ENCODE measurements at places on chromosomes 6 and 20.

- no peak for DNase-seq
Observed at GRCh38 chr20:57708694-57709673, 831 bp downstream of the PMEPA1 start.

DNA sequence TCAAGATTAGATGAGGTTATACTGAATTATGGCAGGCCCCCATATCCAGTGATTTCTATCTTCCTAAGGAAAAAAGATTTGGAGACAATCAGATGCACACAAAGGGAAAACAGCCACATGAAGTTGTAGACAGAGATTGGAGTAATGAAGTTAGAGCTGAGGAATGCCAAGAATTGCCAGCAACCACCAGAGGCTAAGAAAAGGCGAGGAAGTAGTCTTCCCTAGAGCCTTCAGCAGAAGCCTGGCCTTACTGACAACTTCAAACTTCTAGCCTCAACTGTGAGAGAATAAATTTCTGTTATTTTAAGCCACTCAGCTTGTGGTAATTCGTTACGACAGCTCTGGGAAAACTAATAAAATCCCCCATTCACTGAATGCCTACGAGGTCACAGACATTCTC lies 473.9 kb downstream of the COL12A1 start:
- DNase-seq: peak; percentile 81

DNA sequence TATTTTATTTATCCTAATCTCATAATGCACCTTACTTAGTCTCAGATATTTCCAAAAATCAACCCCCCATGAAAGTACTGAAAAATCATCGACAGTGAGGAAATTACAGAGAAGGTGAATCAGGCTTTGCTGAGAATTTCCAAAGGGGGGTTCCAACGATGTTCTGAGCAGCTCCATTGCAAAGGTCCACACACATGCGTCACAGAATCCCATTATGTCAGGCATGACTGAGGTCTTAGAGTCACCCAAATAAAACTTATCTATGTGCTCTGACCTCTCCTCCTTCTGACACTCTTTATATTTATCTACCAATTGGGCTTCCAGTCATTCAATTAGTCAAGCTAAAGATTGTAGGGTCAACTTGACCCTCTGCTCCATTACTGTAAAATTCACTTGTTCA lies 12.7 kb upstream of the LRRN4 start:
- DNase-seq: no peak

GRCh38 chr20:13219327-13220193 lies 1.5 kb upstream of the ISM1 start:
- no peak for DNase-seq

DNA sequence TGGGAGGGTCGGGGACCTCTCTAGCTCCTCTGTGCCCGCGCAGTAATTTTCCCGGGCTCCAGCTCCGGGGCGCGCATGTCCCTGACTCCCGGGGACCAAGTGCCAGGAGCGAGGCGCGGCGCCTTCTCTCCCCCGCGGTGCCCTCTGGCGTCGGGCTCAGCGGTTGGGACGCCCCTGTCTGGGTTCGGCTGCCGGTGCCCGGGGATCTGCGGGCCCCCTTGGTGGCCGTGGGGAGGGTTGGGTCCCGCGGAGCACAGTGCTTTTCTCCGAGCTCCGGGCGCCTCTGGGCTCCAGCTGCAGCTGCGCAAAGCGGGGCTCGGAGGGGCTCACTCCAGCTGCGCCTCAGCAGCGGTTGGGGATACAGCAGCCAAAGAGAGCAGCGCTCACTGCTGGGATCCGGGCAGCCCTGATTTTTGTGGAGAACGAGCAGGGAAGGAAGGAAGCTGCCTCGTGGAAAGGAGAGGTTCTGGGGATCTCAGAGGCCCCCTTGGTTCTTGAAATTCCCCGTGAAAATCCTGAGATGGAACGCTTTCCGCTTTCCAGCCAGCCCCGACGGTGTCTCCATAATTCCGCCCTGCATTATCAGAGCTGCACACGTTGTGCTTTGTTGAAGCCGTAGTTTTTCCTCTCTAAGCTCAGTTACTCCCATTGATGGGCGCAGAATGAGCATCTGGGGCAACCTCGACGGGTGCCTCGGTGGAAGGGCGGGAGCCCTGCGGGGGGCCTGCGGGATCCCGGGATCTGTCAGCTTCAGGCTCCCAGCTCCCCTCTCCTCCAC lies 861 bp downstream of the PPP1R14C start:
- no peak for DNase-seq

DNA sequence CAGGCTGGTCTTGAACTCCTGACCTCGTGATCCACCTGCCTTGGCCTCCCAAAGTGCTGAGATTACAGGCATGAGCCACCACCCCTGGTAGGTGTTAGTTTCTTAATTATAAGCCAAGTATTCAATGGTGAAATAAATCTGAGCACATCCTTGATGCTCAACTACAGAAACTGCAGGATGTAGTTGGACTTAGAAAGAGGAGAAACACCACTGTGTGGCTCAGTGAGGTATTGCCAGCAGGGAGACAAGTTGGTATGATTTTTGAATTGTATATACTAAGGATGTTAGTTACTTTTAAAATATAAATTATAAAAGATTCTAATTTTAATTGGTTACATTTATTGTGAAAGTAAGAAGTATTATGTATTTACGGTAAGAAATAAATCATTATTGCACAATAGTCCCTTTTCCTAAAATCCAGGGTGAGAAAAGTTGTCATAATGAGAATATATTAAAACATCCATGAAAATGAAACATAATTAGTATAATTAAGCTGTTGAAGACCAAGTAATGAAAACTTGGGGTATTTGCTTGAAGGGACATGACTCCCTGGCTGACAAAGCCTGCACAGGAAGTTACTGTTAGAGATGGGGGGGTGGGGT lies 17.6 kb downstream of the SLC18B1 start:
- peak; percentile 10 for DNase-seq

GRCh38 chr6:165962366-165962765 lies 205.3 kb downstream of the TBXT start:
- DNase-seq: no peak

- DNase-seq: no peak
Observed at GRCh38 chr20:58228103-58228483, 360 bp downstream of the ANKRD60 start.

- no peak for DNase-seq
Observed at GRCh38 chr6:63975699-63976098, 340.1 kb downstream of the PHF3 start.

DNA sequence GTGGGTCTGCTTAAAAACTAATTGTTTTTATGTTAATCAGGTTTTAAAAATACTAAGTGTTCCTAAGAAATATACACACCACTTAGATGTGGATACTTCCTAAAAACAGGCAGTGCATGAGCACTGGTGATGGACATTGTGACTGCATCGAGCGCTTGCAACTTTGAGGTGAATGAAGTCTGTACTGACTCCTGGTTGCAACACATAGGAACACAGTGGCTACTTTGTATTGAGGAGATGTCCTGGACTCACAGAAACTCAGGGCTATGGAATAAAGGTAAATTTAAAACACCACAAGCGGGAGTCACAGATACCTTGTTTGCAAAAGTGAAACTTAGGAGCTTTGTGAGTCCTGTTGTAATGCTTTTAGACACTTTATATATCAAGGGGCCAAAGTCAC lies 55.6 kb upstream of the POLR1H start:
- no peak for DNase-seq

- DNase-seq: no peak
Observed at GRCh38 chr20:56715902-56716519, 86.9 kb downstream of the TFAP2C start.

DNA sequence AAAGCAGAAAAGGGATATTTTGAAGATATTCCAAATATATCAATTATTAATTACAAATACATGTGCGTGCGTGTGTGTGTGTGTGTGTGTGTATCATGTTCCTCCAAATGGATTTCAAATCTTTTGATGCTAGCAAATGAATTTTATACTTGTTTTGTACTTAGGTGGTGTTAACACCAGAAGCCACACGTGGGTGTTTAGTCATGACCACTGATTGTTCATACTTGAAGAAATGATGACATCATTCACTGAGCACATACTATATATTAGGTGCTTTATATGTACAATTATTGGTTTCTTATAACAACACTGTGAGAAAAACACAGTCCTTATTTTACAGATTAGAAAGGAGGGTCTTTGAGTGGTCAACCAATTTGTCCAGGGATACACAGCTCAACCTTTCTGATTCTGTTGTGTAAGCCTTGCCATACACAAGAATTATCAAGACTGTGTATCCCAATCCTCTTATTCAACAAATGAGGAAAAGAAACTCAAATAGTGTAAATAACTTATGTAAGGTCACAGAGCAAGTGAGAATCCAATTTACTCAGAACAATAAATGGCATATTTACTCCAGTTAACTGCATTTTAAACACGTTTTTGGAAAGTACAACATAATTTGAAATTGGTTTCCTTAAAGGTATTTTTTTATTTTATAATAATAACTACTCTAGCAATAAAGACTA lies 88.5 kb downstream of the BCAS1 start:
- no peak for DNase-seq

GRCh38 chr6:57317060-57317943 lies at the start of gene PRIM2:
Gene PRIM2, plus strand, starts transcription at chr6:57317630. Its CDS starts 816 bp downstream, at chr6:57318446.
- DNase-seq: peak; percentile 86

DNA sequence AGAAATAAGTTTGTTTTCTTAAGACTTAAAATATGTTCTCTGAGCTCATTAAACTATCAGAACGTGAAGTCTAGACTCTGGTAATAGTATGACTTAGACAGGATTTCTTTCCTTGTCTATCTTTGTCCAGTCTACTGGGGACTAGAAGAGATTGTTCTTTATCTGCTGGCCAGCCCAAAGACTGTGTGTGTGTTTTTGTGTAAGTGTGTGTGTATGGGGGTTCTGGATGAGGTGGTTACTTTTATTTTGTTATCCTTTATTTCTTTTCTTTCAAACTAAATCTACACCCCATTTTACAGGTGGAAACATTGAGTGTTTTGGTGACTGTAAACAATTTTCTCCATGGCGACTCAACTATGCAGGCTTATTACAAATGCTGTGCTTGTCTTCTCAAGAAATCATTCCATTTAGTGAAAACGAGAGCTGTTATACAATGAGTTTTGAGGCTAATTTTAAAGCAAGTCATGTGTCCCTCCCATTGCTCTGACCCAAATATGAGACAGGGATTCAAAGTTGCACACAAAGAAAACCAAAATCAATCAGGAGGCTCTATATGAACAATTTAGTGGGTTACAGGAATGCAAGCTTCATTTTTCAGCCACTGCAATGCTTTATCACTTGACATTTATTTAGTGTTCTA lies 97.6 kb downstream of the ELOVL5 start:
- no peak for DNase-seq

DNA sequence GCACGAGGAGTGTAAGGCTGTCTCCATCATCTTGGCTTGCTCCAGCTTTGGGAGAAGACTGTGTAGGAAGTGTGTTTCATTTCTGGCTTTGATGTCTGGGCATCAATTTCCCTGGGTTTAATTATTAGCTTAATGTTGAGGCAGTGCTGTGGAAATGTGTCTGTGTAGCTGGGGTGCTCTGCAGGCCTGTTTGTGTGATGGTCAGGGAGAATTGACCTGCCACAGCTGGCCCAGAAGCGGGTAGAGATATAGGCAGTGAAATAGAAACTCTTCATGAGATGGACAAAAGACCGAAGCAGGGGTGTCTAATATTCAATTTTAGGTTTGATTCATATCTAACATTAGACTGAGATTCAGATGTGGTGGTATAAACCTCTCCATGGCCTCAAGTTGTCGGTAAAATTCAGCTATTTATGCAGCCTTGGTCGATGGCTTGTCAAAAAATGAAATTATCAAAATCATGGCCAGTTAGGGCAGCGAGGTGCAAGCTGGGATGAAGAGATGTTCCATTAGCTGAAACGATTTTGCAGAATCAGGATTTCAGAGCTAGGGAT lies 95.3 kb upstream of the SNX9 start:
- no peak for DNase-seq

- DNase-seq: no peak
Observed at GRCh38 chr6:15287670-15288375, 42.0 kb downstream of the JARID2 start.

DNA sequence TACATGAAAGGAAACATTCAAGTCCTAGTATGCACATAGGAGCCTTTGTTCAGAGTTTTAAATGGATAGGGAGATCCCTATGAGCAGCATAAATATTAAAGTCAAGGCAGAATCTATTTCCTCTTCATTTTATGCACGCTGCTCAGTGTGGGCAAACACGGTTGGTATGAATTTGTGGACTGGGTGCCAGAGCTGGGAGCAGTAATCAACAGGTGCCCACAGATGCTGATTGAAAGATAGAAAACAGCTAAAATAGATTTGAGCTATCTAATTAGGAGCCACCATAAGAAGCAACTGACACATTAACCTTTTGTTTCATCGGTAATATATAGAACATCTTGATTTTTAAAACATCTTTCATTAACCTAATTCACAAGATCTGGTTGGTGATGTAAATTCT lies 175.5 kb downstream of the EYS start:
- DNase-seq: no peak

DNA sequence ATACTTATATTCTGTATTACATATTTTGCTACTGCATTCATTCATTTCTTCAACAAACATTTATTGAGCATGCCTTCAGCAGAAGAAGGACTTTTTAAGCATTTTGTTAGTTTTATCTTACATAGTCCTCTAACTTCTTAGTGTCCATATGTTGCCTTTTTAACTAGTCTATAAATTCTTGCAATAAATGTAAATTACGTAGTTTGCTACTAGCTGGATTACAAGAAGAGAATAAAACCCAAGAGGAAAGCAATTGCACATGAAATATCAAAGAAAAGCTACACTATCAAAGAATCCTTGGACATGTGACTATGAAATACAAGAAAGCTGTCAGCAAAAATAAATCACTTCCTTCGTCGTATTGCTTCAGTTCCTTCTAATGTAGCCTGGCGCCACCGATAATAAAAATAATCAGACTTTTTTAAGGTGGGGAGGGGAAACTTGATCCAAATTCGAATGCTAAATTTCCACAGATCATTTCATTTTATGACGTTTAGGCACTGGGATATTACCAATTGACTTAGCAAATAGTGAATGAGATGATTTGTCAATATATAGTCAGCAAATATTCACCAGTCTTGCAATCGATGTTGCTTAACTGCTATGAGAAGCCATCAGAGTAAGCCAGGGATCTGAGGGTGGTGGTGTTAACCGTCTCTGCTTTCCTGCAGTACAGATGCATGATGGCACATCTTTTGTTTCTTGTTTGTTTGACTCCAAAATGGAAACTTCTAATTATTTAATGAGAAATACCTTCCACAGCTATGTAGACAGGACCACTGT lies 258.7 kb upstream of the EXOC2 start:
- DNase-seq: no peak

- no peak for DNase-seq
Observed at GRCh38 chr20:577167-577791, 32.8 kb downstream of the TCF15 start.

- DNase-seq: no peak
Observed at GRCh38 chr20:24033565-24033964, 45.0 kb upstream of the GGTLC1 start.

DNA sequence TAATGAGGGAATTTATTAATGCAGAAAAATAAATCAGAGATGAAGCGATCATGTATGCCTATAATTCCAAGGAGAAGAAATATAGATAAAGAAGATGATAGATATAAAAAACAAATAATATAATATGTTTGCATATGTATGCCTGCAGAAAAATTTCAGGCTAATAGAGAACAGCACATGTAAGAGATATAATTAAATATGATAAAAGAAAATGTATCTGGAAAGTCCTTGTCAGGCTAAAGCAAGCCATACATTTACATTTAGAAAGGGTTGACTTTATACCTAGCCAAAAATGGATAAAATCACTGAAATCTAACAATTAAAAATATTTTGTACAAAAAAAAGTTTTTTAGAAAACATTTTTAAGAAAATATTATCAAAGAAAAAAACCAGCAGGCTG lies 454.1 kb downstream of the C6orf118 start:
- no peak for DNase-seq
